ENCODE measurements at places on chromosomes 2 and 18. TPM values are rescaled to one million over a fixed set of nuclear protein-coding genes. Genes with fewer than 3 reads are reported as not detected.

Gene COL4A3
- total RNA-seq, result not detected

Gene STPG4
- 0.49 TPM for total RNA-seq

Gene AQP12B
- total RNA-seq, result not detected

Gene GALNT13
- total RNA-seq, result 0.12 TPM

Gene RAB12
- total RNA-seq, result 55.7 TPM

Measured in hair follicle dermal papilla cell (primary cell).